A549 treated with AZD2906 at 1 μM for 4 hours (cell line): ENCODE measurements at places on chromosomes 11 and 22. TPM values are rescaled to one million over a fixed set of nuclear protein-coding genes. Genes with fewer than 3 reads are reported as not detected.

Gene OVCH2
- not detected in 5 replicates for total RNA-seq

Gene KRTAP5-8
- not detected in 5 replicates for total RNA-seq

Gene SPTBN2
- total RNA-seq: 8.0 to 11.4 TPM (median 8.7 TPM) in 5 replicates

Gene CYTH4
- 0.49 to 0.79 TPM (median 0.59 TPM) in 5 replicates for total RNA-seq

Gene SLC5A1
- total RNA-seq: 0.03 to 0.05 TPM (median 0.03 TPM) in 5 replicates

Gene MFRP
- total RNA-seq: not detected in 5 replicates

Gene TMEM191C
- total RNA-seq: 0.50 to 1.2 TPM (median 0.76 TPM) in 5 replicates

Gene GLYATL1
- total RNA-seq: not detected in 5 replicates

Gene MGAT3
- 0.64 to 1.4 TPM (median 0.88 TPM) in 5 replicates for total RNA-seq

Gene MMP10
- 0.54 to 2.5 TPM (median 0.72 TPM) in 5 replicates for total RNA-seq

Gene BTG4
- total RNA-seq: 0.10 to 0.23 TPM (median 0.18 TPM) in 4 of 5 replicates, not detected in the other

Gene OR6X1
- total RNA-seq: not detected in 5 replicates

Gene OR9G1
- total RNA-seq: not detected in 5 replicates

Gene GGT5
- total RNA-seq: 4.3 to 5.1 TPM (median 4.6 TPM) in 5 replicates

Gene NFRKB
- total RNA-seq: 10.5 to 12.7 TPM (median 12.1 TPM) in 5 replicates

Gene HBE1
- 0.10 to 0.19 TPM (median 0.17 TPM) in 3 of 5 replicates, not detected in the others for total RNA-seq

Gene TUBA8
- 0.51 to 0.82 TPM (median 0.75 TPM) in 5 replicates for total RNA-seq

Gene TECTA
- 0.02 to 0.14 TPM (median 0.06 TPM) in 5 replicates for total RNA-seq

Gene HOATZ
- not detected in 5 replicates for total RNA-seq

Gene XNDC1N
- total RNA-seq: 3.1 to 3.6 TPM (median 3.2 TPM) in 5 replicates
